Panc1 (cell line): ENCODE measurements at places on chromosomes 5 and 9.
A peak's percentile ranks its signal among the peaks of the same experiment; 100 is the strongest.

DNA sequence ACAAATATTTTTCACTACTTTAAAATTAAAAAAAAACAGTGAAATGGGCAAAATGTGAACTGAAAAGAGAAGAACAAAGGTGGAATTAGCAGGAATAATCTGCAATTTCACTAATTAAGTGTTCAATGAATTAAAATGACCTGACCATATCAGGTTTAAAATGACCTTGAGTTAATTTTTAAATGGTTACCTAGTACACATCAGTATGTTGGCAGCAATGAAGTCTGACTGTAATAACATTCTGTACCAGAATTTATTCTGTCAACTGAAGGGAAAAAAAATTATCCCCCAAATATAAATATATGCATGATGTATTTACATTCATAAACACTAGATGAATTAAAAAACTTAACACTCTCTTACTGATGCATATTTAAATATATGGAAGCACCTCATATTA is 165.6 kb downstream of the RFX3 start:
- DNase-seq: no peak

- no peak for DNase-seq
Measured at GRCh38 chr9:104927912-104928740, at the start of gene ABCA1. Gene ABCA1, minus strand, starts transcription at chr9:104928155. Its CDS starts 24,476 bp downstream, at chr9:104903679.

DNA sequence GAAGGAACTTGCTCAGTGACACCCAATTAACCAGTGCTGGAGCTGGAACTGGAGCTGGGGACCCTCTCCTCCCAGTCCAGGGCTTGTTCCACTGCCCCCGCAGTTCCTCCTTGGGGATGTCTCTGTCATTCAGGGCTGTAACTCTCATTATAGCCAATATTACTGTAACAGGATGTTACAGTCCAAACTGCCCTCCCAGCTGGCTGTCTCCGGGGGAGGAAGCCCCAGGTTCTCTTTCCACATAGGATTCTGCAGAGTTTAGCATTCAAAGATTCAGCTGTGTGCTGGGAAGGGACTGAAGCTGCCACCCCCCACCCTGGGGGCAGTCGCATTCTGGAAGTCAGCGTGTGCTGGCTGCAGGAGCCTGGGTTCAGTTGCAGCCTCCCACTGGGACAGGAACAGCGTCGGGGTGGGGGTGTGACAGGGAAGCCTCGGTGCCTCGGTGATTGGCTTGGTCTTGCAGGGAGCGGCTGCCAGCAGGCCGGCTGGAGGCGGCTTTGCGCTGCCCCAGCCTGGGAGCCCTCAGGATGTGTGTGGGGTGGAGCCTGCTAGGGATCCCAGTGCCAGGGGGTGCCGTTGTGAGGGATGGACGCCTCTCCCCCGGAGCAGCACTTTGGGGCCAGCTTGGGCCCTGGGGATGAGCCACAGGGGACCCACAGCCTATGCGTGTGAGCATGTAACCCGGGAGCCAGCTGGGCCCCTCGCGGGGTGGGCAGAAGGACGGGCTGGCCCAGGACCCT is 101.1 kb downstream of the RGS3 start:
- no peak for DNase-seq

- no peak for DNase-seq
Measured at GRCh38 chr9:121233906-121234831, 32.5 kb upstream of the RAB14 start.

- no peak for DNase-seq
Measured at GRCh38 chr5:127769386-127769785, 66.2 kb downstream of the CCDC192 start.

DNA sequence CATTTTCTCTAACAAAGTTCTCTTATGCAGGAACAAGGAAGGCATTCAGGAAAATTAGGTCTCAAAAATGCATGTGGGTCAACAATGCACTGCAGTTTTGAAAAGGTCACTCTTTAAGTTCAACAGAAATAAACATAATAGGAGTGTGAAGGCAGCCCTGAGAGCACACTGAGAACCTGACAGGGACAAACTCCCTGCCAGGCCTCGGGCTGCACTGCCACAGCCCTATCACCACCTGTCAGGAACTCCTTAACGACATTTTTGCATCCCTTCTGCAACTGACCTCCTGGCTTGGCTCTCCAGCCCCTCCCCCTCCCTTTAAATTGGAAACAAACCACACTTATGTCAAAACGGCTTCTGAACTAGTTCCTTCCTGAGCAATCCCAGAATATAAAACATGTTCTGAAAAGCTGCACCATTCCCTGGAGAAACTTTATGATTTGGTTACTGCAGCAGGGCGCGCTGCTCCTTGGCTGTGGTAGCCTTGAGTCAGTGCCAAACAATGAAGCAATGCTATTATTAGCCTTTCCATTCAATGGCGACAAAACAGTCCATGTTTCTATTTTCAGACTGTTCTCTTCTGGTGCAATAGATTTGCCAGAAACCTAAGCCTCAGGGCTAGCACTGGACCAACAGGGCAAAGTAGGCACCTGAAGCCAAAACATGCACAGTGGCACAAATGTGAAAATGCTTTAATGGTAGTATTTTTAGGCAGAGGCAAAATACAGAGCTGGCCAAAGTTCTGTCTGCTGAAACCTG is 160.1 kb upstream of the ZNF608 start:
- DNase-seq: no peak

- DNase-seq: no peak
Measured at GRCh38 chr5:146466521-146467349, 19.6 kb downstream of the TCERG1 start.

DNA sequence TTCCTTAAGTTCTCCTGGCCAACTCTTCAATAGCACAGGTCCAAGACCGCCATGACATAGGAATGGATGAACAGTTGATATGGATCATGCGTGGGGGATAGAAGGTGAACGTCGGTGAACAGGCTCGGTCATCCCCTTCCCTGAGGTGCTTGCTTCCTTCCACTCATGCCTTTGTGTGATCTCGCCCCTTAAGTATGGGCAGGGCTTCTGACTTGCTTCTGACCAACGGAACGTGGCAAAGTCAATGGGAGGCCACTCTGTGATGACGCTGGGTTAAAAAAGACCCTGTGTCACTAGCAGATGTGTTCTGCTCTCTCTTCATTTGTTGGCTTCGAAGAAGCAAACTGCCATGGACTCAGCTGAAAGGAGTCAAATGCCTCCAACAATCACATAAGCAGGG is 240.5 kb upstream of the TUT7 start:
- DNase-seq: no peak

GRCh38 chr9:37061768-37062167 is 27.7 kb upstream of the PAX5 start:
- no peak for DNase-seq

GRCh38 chr9:79371948-79372555 is 199.7 kb upstream of the TLE4 start:
- no peak for DNase-seq

GRCh38 chr9:5582835-5583195 is 46.1 kb upstream of the RIC1 start:
- DNase-seq: no peak

GRCh38 chr5:173474881-173475287 is 141.6 kb downstream of the BOD1 start:
- DNase-seq: no peak

GRCh38 chr9:127280880-127281660 is 16.5 kb downstream of the GARNL3 start:
- DNase-seq: no peak

GRCh38 chr5:116063950-116064349 is 20.9 kb upstream of the COMMD10 start:
- DNase-seq: no peak

GRCh38 chr5:160649304-160649703 is 202.7 kb downstream of the ATP10B start:
- DNase-seq: peak; percentile 20

DNA sequence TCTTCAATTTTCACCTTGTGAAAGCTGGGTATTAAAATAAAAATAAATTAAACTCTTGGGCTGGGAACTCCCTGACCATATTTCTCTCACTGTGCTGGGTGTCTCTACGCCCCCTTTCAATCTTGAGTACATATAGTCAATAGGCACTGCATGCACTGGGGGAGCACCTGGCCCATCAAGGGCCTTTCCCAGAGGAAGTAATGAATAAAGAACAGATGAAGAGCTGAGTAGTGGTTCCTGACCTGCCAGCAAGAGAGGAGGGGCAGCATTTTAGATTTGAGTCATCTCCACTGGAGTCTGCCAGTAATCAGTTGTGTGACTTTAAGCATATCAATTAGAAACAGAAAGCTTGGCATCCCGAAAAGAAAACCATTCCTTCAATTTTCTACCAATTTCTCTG is 6.2 kb downstream of the MAPKAP1 start:
- no peak for DNase-seq

- no peak for DNase-seq
Measured at GRCh38 chr5:154683101-154683880, 71.9 kb upstream of the LARP1 start.

- no peak for DNase-seq
Measured at GRCh38 chr9:95189251-95190098, 128.0 kb downstream of the FANCC start.

DNA sequence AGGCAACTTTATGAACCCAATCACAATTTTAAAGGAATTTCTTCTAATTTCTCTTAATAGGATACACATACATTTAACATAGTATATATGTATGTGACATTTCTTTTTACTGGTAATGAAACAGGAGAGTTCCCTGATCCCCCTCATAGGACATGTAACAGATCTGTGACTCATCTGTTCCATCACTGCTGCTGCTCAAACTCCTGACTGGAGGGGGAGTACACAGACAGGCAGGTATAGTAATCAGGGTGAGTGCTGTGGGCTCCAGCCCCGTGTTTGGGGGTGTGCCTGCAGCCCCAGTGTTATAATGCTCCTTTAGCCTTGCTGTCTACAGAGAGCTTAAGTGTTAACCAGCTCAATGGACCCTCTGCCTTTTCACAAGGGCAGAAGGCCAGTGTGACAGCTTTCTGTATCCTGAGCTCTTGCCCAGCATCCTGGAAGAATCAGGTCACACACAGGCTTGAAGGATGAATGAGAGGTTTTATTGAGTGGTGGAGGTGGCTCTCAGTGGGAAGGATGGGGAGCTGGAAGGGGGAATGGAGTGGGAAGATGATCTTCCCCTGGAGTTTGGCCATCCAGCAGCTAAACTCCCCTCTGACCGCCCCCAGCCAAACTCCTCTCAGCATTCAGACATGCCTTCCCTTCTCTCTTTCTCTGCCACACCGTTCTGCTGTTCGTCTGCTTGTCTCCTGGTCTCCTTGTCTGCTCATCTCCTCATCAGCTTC is 161.3 kb downstream of the ZNF608 start:
- DNase-seq: no peak

DNA sequence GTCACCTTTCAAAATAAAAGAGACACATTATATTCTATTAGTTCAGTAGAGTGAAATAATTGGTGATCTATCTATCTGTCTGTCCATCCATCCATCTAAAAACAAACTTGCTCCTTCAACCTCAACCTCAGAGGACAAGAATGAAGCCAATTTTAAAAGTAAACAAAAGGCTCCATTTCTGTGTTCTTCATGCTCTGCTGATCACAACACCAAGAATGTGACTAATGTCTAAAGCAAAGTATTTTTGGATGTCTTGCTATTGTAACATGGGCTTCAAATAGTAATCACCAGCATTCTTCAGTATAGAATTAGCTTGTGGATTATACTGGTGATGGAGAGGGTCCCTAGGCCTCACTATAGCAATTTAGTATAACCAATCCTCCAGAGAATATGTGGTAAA is 1304.4 kb downstream of the MAT2B start:
- no peak for DNase-seq

DNA sequence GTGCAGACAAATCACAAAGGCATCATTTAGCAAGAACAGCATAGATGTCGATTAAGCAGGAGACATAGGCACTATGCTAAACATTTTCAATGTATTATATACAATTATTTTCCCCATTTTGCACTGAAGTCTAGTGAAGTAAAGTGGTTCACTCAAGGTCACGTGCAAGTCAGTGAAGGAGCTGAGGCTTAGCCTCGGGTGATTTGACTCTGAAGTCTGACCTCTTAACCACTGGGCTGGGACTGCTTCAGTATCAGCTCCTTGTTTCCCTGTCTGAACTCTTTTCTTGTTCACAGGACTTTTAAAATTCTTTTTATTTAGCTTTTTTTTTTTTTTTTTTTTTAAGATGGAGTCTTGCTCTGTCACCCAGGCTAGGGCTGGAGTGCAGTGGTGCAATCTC is 262.7 kb downstream of the DRD1 start:
- no peak for DNase-seq

DNA sequence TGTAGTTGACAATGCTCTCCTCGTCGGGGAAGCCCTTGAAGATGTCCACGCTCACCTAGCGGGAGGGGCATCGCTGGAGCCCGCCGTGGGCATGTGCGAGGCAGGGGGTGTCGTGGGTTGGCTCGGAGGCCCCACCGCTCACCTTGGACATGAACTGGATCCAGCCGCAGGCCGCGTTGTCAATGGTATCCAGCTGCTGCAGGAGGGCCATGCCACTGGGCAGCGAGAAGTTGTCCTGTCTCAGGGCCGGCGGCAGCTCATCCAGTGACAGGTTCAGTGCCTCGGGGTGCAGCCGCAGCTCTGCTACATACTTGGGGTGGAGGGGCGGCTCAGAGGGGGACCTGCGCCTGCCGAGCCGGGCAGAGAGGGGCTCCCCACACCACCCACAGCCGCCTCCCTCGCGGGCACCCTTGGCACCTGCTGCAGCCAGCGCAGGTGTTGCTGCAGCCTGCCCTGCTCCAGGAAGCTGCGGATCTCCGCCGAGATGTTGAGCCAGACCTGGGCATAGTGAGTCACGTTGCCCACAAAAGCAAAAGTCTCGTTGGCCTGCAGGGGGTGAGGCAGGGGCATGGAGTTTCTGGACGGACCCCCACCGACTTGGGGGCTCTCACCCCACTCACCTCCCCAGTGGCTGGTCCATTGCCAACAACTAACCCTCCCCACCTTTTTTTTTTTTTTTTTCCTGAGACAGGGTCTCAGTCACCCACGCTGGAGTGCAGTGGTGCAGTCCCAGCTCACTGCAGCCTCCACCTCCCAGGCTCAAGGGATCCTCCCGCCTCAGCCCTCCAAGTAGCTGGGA is 9.1 kb downstream of the ABCA2 start:
- DNase-seq: no peak

GRCh38 chr9:121463026-121463807 is 36.4 kb downstream of the GGTA1 start:
- DNase-seq: no peak

GRCh38 chr5:42953041-42953440 is 87.1 kb downstream of the ANXA2R start:
- DNase-seq: no peak
